ENCODE measurements at places on chromosomes 3 and 15. TPM values are rescaled to one million over a fixed set of nuclear protein-coding genes. Genes with fewer than 3 reads are reported as not detected.
A peak's percentile ranks its signal among the peaks of the same experiment; 100 is the strongest.

GRIP2 gene
- 11.2 TPM for polyA plus RNA-seq

ATP13A5 gene
- not detected for polyA plus RNA-seq

KLHDC8B gene
- 109 TPM for polyA plus RNA-seq

FBXO45 gene
- polyA plus RNA-seq = 7.3 TPM

- DNase-seq = no peak
These were observed 177.5 kb downstream of the TLE3 start for GRCh38 chr15:69920221-69920620.

DNA sequence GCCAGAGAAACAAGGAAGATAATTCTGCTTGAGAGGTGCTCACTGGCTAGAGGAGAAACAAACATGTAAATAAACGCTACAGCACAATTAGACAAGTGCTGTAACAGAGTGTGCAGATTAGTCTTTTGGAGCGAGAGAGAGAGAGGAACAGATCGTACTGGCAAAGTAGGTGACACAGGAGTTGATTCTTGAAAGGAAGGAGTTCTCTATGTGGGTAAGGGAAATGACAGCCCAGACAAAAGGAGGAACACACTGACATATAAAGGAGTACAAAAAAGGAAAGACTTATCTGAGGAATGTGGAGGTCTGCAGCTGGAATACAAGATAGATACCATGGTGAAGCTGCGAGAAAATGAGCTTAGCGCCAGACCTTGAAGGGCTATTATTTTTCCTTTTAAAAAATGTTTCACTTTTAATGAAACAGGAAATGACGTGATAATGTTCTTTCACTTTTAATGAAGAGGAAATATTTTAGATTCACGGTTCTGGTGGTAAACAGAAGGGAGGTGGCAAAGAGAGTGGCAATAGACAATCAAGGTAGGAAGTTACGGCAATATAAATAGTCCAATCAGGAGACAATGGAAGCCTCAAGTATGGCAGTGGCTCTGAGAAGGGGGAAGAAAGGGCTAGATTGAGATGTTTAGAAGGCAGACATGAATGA, 202.9 kb downstream of the VPS13C start:
- DNase-seq = no peak

DNA sequence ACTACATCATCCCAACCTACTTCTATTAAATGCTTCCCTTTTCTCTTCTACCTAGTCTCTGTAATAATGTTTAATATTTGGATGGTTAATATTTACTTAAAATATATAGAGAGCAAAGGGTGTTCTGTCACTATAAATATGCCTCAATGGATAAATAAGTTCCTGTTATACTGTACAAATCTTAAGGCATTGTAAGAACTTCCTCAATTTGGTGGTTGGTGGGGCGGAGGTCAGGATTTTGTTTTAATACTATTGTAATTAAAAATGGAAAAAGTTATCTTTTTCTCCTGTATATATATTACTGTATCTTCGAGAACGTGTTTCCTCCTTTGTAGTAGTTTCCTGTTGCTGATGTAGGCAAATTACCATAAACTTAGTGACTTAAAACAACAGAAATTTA, 41.5 kb downstream of the SPRED1 start:
- no peak for DNase-seq

- no peak for DNase-seq
These were observed 107.0 kb downstream of the PTPRG start for GRCh38 chr3:61668317-61668864.

DNA sequence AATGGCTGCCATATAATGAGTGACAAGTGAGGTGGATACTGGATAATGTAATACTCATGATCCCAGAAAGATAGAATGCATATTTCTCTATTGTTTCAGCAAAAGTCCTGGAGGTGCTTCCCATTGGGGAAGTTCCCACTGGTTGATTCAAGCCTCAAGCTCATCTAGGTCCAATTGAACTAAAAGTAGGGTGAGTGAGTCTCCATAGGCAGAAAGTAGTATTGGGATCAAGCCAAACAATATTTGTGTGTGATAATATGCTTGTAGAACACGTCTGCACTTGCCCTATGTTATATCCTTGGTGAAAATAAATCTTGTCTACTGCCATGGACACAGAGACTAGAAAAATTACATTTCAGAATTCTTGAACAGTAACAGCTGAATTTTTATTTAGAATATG, 14.8 kb upstream of the ZBTB20 start:
- no peak for DNase-seq

- DNase-seq = no peak
These were observed 2.5 kb downstream of the ALDH1A2 start for GRCh38 chr15:58062983-58063382.

GRCh38 chr3:120682095-120682681, at the start of gene HGD:
Gene HGD, minus strand, starts transcription at chr3:120682239. Its CDS starts 128 bp downstream, at chr3:120682111.
- no peak for DNase-seq

DNA sequence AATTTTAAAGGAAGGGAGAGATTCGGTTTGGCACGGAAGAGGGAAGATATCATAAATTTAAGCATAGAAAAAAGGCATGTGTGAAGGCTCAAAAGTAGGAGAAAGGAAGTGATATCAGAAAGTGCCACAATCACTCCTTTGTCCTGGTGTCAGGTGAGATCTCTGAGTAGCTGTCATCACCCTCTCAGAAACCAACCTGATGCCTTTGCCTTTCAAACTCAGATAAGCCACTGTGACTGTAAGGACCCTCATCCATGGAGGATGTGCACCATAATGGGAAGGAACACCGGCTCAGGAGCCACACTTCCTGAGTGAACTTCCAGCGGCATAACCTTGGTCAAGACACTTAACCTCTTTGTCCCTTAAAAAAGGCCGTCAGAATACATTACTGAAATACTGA, 318.7 kb upstream of the SEMA6D start:
- no peak for DNase-seq

DNA sequence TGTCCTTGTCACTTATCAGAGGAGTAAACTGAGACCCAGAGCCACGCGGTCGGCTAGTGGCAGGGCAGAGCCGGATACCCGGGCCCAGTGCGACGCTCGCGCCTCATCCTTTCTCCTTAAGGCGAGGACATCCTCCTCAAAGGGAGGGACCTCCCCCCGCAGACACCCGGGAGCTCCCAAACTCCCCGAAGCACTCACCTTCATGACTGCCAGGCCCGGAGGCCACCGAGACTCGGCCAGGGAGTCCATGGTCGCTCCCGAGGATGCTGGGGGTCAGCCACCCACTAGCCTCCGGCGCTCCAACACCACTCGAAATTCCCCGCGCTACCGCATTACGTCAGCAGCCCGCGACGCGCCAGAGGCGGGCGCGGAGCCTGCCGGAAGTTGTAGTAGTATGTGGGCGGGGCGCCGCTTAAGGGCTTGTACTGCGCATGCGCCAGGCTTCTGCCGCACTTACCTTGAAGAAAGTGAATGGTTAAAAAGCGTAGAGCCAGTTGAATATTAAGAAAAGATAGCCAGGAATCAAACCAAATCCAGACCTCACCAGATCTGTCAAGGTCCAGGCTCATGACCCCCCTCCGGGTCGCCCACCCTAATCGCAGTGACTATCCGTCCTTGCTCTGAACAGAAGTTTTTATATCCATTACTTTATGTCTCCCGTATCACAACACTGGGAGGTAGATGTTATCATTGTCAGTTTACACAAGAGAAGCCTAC, at the start of gene RAD18:
RAD18 (minus strand) TSS at position 336 of the 717 bp plus-strand sequence; CDS start at position 249, 87 bp downstream.
- peak; percentile 96 for DNase-seq
